ENCODE measurements at places on chromosomes 7 and 10.

DNA sequence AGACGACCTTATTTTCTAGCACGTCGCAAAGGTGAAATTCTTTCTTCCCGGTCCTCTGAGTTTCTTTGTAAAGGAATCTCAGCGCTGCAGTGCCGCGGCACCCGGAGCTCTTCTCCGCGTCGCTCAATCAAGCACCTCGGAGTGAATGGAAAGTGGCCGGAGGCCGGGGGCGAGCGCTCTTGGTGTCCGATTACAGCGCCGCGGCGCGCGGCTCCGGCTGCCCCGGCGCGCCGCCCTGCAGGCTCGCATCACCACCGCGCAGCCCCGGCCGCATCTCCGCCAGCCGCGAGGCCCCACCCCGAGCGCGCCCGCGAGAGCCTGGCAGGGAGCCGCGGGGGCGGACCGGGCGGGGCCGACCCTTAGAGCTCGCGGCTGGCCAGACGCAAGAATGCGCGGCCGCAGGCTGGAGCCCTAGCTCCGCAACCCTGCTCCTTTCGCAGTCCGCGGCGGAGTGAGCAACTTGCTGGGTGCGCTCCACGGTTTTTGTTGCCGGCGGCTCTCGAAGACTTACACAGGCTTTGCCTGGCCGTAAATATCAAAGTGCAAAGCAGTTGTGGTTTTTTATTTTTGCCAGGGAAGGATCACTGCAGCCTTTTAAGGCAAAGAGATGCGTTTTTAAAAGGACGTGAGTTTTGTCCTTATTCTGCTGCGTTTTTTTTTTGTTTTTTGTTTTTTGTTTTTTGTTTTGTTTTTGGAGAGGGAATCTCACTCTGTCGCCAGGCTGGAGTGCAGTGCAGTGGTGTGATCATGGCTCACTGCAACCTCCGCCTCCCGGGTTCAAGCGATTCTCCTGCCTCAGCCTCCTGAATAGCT lies at the start of gene SEMA3C:
Gene SEMA3C (minus strand): TSS at position 143 of the 813 bp plus-strand sequence. CDS start 2,270 bp downstream, outside the sequence.
- H3K36me3 ChIP-seq: no peaks in the 10 kb centered on the region
- no peak within 1 kb of the TSS for H3K27ac ChIP-seq
- peaks cover 40% of the 10 kb centered on the region for H3K27me3 ChIP-seq
- DNase-seq: no peak

DNA sequence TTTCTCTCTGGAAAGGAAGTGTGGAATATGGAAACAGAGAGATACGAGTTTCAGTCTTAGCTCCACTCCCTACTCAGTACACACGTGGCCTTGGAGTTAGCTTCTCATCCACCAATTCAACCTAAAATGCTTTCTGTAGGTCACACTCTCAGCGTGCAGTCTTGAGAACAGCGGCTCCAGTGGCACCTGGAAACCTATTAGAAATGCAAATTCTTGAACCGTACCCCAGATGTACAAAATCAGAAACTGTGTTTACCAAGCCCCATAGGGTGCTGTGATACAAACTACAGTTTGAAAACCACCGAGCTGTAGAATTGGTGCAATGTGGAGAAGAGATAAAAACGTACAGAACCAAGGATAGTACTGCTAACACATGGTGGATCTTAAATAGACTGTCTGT lies 91.1 kb upstream of the SP4 start:
- no peaks in the 10 kb centered on the region for H3K27me3 ChIP-seq
- no peak overlapping the region for H3K4me3 ChIP-seq
- no peak for DNase-seq
- H3K4me1 ChIP-seq: peaks cover 66% of the 10 kb centered on the region

GRCh38 chr7:107994421-107995030 lies 8.4 kb downstream of the LAMB1 start:
- H3K4me1 ChIP-seq: no peaks in the 10 kb centered on the region
- H3K4me3 ChIP-seq: no peak overlapping the region
- no peak for DNase-seq

DNA sequence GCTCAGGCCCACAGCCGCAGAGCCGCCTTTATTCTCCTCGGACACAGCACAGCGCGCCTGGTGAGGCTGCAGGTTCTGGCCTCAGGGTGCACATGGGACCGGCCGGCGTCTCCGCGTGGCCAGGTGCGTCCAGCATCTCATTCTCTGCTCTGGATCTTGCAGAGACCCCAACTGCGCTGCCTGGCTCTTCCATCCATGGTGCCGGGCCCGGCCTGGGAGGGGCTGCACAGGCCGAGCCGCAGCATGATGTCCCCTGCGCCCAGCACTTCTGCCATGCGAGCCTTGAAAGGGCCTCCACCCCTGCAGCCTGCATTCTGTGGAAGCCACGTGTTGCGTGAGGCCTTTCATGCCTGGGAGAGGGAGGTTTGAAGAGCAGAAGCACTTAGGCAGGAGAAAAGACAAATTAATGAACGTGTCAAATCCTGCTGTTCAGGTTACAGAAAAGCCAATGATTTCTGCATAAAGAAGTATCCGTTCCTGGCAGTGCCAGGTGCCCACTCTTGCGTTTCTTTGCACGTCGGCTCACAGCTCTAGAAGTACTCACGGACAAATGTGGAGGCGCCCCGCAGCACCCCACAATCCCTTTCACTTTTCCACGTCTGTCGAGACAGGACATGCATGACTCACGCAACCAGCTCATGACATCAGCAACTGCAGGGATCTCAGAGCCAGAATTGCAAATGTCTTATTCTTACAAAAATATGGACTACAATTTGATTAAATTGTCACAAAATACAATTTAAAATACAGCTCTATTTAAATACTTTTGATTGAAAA lies 571.4 kb downstream of the DNAJB6 start:
- no peaks in the 10 kb centered on the region for H3K4me1 ChIP-seq
- H3K27ac ChIP-seq: no peak overlapping the region
- H3K4me3 ChIP-seq: no peak overlapping the region
- no peaks in the 10 kb centered on the region for H3K27me3 ChIP-seq

DNA sequence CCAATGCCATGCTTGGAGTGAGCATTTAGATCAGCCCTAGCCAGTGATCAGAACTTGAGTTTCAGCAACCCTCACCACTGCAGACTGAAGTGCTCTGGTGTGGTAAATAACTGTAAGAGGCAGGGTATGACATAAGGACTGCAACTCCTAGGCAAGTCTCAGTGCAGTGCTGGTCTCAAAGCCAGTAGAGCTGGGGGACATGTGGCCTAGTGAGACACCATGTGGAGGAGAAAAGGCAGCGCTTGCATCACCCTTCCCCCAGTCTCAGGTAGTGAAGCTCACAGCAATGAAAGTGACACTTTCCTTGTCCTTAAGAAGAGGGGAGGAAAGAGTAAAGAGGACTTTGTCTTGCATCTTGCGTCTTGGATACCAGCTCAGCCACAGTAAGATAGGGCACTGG lies 386.8 kb upstream of the POT1 start:
- H3K4me1 ChIP-seq: no peaks in the 10 kb centered on the region
- no peak overlapping the region for H3K27ac ChIP-seq
- no peak overlapping the region for H3K4me3 ChIP-seq
- H3K27me3 ChIP-seq: no peaks in the 10 kb centered on the region

- H3K27ac ChIP-seq: no peak overlapping the region
- peaks cover 12% of the 10 kb centered on the region for H3K27me3 ChIP-seq
- no peaks in the 10 kb centered on the region for H3K4me1 ChIP-seq
- no peaks in the 10 kb centered on the region for H3K36me3 ChIP-seq
- DNase-seq: no peak
Observed at GRCh38 chr10:125661941-125662515, 20.9 kb downstream of the TEX36 start.

DNA sequence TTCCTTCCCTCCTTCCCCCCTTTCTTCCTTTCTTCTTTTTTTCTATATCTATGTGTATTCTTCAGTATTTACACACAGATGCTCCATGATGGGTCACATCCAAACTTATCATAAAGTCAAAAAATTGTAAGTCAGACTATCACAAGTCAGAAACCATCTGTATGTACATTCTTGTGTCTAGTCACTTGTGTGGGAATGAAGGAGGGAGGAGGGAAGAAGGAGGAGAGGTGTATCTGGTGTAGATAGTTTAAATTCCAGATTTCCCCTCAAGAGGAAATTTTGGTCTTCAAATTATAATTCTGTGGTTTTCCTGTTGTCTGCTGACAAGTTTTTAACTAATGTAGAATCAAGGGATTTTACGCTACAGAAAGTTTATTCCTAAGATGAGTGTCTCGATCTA lies 287.2 kb downstream of the ETV1 start:
- no peak for DNase-seq
- H3K4me1 ChIP-seq: no peaks in the 10 kb centered on the region
- H3K4me3 ChIP-seq: no peak overlapping the region
- H3K36me3 ChIP-seq: no peaks in the 10 kb centered on the region
- no peaks in the 10 kb centered on the region for H3K27me3 ChIP-seq

DNA sequence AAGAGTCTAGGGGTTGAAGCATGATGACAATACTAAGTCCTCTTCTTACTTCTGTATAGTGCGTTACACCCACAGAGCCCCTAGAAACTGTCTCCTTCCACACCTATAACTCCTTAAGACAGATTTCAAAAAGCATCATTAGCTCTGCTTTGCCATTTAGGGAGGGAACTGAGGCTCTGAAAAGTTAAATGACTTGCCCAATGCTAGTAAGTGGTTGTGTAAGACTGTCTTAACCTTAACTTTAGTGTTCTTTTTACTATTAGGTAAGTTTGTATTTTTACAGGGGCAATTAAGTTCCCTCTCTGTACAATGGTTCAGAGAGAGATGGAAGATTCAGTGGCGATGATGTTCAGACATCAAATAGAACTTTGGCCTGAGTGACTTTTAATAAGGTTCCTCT lies 72.7 kb upstream of the ASAH2 start:
- H3K27ac ChIP-seq: no peak overlapping the region
- peaks cover 79% of the 10 kb centered on the region for H3K4me1 ChIP-seq
- no peak overlapping the region for H3K4me3 ChIP-seq
- no peak for DNase-seq

DNA sequence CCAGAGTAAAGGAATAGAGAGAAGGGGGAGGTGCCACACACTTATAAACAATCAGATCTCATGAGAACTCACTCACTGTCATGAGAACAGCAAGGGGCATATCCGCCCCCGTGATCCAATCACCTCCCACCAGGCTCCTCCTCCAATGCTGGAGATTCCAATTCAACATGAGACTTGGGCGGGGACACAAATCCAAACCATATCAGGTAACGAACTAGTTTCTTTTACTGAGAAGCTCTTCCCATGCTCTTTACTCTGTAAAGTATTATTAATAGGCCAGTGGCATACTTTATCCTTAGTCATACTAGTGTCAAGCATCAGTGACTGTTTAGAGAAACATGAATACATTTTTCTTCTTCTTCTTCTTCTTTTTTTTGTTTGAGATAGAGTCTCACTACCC lies 39.4 kb upstream of the ZNF488 start:
- H3K27me3 ChIP-seq: peaks cover 9% of the 10 kb centered on the region
- H3K4me3 ChIP-seq: no peak overlapping the region
- H3K4me1 ChIP-seq: no peaks in the 10 kb centered on the region
- DNase-seq: no peak
- no peak overlapping the region for H3K27ac ChIP-seq
- H3K36me3 ChIP-seq: no peaks in the 10 kb centered on the region

- no peaks in the 10 kb centered on the region for H3K27me3 ChIP-seq
- H3K36me3 ChIP-seq: no peaks in the 10 kb centered on the region
- H3K4me3 ChIP-seq: no peak overlapping the region
- H3K27ac ChIP-seq: no peak overlapping the region
- H3K4me1 ChIP-seq: no peaks in the 10 kb centered on the region
Observed at GRCh38 chr10:121683816-121684215, 85.6 kb upstream of the FGFR2 start.

DNA sequence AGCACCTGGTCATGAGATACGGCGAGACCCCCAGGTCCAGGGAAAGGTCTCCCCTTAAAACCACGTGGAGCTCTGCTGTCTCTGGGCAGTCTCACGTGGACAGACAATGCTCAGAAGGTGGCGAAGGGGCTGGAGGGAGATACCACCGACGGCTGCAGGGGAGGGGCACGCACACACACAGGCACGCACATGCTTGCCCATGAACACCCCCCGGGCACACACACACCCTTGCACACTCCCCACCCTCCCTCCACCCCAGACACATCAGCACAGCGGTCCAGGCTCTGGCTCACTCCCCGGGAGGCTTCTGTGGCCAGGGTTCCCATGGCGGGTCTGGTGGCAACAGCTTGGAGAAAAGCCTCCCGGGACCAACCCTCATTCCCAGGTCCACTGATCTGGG lies 52.4 kb upstream of the TNRC18 start:
- H3K4me3 ChIP-seq: no peak overlapping the region
- H3K4me1 ChIP-seq: no peaks in the 10 kb centered on the region
- no peak for DNase-seq

DNA sequence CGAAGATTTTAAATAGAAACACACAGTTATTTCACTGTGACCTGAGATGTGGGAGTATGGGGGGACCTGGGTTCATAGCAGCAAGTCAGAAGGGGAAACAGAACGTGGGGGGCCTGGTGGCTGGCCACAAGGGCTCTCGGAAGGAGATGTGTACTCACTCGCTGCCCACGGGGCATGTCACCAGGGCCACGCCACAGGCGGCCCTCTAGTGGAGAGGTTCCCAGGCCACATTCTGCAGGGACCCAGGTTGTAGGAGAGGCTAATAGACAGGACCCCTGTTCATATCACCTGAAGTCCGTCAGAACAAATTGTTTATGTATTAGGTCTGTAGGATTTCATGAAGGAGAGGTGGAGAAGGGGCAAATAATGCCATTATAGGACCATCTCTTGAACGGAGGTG lies 25.1 kb upstream of the SVOPL start:
- no peaks in the 10 kb centered on the region for H3K27me3 ChIP-seq
- no peak for DNase-seq
- no peaks in the 10 kb centered on the region for H3K36me3 ChIP-seq
- no peak overlapping the region for H3K4me3 ChIP-seq
- no peaks in the 10 kb centered on the region for H3K4me1 ChIP-seq

GRCh38 chr7:25171071-25171470 lies 46.0 kb upstream of the CYCS start:
- H3K36me3 ChIP-seq: no peaks in the 10 kb centered on the region
- no peak overlapping the region for H3K27ac ChIP-seq

- no peak for DNase-seq
- H3K27ac ChIP-seq: no peak overlapping the region
- peaks cover 2% of the 10 kb centered on the region for H3K36me3 ChIP-seq
- peaks cover 36% of the 10 kb centered on the region for H3K4me1 ChIP-seq
Observed at GRCh38 chr7:101127460-101128039, 646 bp downstream of the SERPINE1 start.

All from activated T-helper 1 cell treated with anti-CD3 and anti-CD28 coated beads, Interleukin-12 subunit alpha, Interleukin-12 subunit beta, Interleukin-2, Interleukin-4 antibody, amounts not matched to agents 30 ng/mL and 10 ng/mL and 1 ng/mL, durations not matched to agents 14 hours and 24 hours and 36 hours (primary cell).